Kidney (tissue), 22 donors: ENCODE measurements at places on chromosomes 4 and X. TPM values are rescaled to one million over a fixed set of nuclear protein-coding genes. Genes with fewer than 3 reads are reported as not detected.

- no peak for DNase-seq
Observed at GRCh38 chrX:8548446-8548845, 83.8 kb downstream of the VCX3B start.

DNA sequence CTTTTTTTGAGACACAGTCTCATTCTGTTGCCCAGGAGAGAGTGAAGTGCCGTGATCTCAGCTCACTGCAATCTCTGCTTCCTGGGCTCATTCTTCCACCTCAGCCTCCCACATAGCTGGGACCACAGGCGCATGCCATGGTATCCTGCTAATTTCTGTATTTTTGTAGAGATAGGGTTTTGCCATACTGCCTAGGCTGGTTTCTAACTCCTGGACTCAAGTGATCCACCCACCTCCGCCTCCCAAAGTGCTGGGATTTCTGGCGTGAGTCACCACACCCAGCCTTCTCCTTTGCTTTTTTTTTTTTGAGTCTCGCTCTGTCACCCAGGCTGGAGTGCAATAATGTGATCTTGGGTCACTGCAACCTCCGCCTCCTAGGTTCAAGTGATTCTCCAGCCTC lies 94.1 kb downstream of the PDS5A start:
- DNase-seq = no peak

GRCh38 chr4:138927072-138927471 lies 88.5 kb upstream of the NOCT start:
- no peak for DNase-seq

DNA sequence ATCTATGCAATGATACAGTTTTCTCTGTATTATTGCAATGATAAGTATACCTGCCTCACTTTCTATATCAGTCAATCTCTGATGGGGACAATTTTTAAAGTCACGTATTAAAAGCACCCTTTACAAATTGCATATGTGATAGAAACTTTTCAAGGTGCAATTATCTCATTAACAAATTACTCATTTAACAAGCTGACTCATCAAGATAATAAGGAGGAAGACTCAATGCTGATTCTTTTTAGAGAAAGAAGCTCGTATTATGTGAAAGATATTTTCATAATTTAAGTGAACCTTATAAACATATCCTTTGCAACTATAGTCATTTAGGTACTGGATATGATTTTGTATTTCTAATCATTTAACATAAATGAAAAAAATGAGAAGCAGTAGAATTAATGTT lies 1080.9 kb upstream of the TENM3 start:
- no peak for DNase-seq

GRCh38 chr4:145524552-145524951 lies 42.9 kb downstream of the SMAD1 start:
- DNase-seq = no peak

DNA sequence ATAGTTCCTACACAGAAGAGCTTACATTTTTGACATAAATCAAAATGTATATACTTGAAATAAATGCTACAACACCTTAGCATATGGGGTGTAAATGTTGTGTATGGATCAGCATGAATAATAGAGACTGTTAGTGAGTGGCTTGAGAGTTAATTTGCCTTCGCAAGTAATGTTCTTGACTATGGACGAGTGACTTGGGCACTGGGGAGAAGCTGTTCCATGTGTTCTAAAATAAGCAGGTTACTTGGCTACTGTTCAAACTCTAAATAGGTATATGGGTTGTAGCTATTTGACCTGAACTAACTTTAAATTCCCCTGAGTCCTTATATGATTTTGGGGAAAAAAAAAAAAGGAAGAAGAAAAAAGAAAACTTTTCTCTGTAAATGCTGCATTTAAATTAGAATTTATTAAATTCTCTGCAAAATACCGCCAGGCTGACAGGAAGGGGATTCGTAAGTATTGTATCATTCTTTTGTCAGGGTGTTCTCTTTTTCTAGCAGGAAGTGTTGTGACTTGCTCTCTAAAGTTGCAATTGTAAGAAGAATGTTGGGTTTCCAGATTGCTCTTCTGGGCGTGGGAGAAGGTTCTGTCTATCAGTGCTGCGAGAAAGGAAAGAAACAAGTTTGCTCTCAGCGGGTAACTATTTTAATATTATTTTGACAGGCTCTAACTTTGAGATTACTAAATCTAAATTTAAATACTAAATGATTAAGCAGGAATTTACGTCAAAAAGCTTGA lies 32.2 kb downstream of the PLS3 start:
- DNase-seq = no peak

DNA sequence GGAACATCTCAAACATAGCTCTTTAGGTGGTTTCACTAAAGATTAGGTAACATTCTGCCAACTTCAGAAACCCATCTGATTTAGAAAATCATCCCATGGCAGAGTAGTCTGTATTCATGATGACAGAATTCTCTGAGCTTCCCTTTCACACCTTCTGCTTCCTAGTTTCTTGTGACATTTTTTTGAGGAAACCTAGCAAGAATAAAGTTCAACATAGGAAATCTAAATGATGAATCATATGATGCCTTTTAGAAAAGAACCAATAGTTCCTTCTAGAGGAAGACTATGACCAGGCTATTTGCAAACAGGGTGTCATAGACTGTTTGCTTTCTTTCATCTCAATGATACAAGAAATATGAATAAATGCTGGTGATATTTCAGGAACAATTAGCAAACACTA lies 49.8 kb upstream of the CAMK2D start:
- DNase-seq = no peak

GRCh38 chr4:149291463-149291862 lies 524.2 kb downstream of the IQCM start:
- no peak for DNase-seq

DNA sequence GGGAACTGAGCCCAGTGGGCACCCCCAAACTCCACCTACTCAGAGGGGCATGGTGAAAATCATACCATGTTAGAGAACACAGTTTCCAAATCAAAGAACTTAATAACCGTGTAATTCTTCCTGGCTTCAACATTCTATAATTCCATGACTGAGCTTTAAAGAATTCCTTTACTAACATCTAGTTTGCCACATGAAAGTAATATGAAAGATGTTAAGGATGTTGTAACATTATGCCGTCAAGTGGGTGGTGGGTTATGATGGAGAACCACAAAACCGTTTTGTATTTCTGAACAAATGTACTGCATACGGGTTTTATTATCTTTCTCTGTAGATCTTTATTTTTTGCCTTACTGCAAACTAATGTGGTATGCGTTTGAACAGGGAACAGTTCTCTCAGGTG lies 549.0 kb upstream of the MAGEB2 start:
- no peak for DNase-seq

DNA sequence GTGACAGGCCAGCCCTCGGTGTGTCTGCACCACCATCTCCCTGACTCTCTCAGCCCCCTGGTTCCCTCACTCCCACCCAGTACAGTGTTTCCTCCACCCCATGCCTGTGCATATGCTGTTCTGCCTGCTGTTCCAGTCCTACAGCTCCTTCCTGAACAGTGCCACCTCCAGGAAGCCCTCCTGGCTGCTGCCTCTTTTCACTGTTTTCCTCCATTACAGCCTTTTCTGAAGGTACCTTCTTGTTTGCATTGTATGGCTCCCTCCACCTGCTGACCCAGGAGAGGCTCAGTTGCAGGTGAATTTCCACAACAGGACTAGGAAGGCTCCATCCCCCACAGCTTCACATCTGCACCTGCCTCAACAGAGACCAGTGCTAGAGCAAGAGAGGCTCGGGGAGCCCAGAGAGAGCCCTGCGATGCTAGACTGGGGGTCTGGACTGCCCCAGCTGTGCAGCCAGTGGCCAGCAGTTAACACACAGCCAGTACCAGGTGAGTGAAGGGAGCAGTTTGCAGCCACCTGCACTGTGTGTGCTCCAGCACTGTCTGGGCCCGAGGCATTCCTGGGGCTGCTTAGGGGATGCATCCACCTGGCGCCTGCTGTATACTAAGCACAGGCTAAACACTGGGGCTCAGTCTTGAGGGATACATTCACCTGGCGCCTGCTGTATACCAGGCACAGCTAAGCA lies 92.0 kb downstream of the ADRA2C start:
- DNase-seq = no peak

- no peak for DNase-seq
Observed at GRCh38 chrX:11579636-11580600, 85.8 kb downstream of the ARHGAP6 start.

GRCh38 chr4:83962492-83962891 lies 426.6 kb downstream of the GPAT3 start:
- DNase-seq = no peak

DNA sequence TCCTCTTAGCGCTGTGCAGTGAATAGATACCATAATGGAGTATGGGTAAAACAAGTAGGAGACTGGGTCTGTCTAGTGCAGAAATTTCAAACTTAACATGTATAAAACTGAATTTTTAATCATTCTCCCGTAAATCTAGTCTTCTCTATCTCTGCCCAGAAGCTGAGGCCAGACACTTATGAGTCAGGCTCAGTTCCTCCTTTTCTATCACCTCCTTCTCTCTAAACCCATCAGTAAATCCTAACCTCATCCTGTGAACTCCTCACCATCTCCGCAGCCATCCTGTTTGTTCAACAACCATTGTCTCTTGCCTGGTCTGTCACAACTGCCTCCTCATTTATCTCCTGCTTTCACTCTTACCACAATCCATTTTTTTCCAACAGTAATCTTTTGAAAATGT lies 19.8 kb upstream of the SGMS2 start:
- no peak for DNase-seq

GRCh38 chr4:186294160-186294559 lies 28.2 kb downstream of the F11 start:
- DNase-seq = no peak

GRCh38 chrX:154310616-154311536 lies 15.3 kb downstream of the TKTL1 start:
- peak; percentile 23 for DNase-seq

The GRIA2 gene
- total RNA-seq = 0.54 TPM

The NDP gene
- total RNA-seq = not detected

DNA sequence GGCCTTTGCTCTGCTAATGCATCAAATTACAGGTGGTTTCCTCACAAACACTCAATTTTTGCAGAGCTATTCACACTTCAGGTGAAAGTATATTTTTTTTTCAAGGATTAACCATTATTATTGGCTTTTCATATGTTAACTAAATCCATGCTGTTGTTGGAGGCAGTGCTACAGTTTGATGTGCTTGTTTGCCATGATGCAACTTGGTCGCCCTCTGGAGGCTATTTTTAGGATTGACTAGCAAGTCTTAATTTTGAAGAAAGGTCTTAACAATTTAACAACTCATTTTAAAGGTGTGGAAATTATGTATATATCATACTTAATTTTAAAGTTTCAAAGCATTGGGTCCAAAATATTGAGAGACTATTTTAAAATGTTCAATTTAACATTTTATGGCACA lies 168.8 kb upstream of the FAM47A start:
- DNase-seq = peak; percentile 43

DNA sequence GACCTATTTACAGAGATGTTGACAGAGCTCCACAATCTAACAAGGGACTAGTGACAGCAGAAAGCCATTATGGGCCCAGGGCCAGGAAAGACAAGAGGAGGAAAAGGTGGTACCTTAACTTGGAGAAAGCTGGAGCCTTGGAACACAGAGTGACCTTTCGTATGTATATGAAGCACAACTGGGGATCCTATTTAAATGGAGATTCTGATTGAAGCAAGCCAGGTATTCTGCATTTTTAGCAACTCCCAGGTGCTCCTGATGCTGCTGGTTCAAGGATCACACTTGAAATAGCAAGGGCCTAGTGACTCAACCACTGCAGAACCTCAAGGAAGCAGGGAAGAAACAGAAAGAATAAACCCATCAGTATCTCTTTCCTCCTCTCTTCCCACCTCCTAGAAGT lies 99.4 kb downstream of the TMEM47 start:
- no peak for DNase-seq

- DNase-seq = no peak
Observed at GRCh38 chr4:498328-498904, 540 bp downstream of the ZNF721 start.
